ENCODE measurements at places on chromosomes 16 and 17. TPM values are rescaled to one million over a fixed set of nuclear protein-coding genes. Genes with fewer than 3 reads are reported as not detected.

The FAM222B gene
- total RNA-seq, result 4.9 TPM

The MYADML2 gene
- total RNA-seq, result not detected

The MAPK7 gene
- total RNA-seq, result 12.6 TPM

The ODAD4 gene
- total RNA-seq, result 0.25 TPM

The CNGB1 gene
- not detected for total RNA-seq

The KCNG4 gene
- not detected for total RNA-seq

The CD300E gene
- not detected for total RNA-seq

The FOXL1 gene
- 0.89 TPM for total RNA-seq

The G6PC1 gene
- total RNA-seq, result not detected

The PRPSAP2 gene
- 35.4 TPM for total RNA-seq

The CDK5RAP3 gene
- 47.8 TPM for total RNA-seq

The HOXB8 gene
- 0.76 TPM for total RNA-seq

The CLDN7 gene
- total RNA-seq, result 1.0 TPM

The KRTAP4-1 gene
- not detected for total RNA-seq

The PIPOX gene
- total RNA-seq, result 1.2 TPM
